ENCODE measurements at places on chromosomes 6 and 20. TPM values are rescaled to one million over a fixed set of nuclear protein-coding genes. Genes with fewer than 3 reads are reported as not detected.

- DNase-seq, result no peak
These were observed 2.0 kb upstream of the NOL7 start for GRCh38 chr6:13613029-13613594.

DNA sequence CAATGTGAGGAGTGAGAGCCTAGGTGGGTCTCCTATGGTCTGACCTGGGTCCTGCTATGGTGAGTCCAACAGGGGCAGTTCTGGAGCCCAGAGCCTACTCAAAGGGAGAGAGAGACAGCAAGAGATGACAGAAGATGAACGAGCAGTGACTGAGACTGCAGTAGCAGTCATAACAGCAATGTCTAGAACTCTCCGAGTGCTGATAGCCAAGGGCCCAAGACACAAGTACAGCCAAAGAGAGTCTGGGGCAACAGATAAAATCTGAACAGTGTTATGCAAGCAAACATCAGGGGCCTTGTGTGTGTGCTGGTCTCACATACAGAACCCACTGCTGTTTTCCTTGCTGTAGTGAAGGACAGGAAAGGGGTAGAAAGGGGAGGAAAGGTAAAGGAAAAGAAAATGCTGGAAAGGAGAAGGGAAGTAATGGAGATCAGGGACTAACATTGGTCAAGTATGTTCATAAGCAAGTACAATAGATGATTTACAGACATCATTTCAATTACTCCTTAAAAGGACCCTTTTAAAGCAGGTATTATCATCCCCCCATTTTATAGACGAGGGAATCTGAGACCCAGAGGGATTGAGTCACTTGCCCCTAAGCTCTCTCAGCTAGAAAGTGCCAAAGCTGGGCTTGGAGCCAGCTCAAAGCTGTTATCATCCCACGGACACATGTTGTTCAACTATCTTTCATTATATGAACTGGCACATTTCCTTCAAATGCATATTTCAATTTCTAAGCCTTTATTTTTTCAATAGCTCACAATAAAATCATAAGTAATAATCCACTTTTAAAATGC is 182.3 kb upstream of the RAB32 start:
- DNase-seq, result no peak

DNA sequence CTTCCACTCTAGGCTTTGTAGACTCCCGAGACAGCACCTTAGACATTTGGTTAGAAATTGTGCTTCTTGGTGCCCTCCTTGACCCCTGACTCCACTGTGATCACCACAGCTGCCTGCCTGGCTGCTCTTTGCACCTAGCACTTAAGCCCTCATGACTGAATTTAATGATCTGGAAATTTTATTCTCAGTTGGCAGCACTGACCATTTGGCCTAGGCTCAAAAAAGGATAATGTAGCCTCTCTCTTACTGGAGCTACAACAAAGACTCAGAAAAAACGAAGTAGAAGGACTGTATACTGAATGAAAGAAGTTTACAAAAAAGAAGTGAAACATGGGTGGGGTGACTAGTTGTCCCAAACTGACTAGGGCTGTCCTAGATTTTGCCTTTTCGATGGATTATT is 11.3 kb upstream of the ABRACL start:
- no peak for DNase-seq

DNA sequence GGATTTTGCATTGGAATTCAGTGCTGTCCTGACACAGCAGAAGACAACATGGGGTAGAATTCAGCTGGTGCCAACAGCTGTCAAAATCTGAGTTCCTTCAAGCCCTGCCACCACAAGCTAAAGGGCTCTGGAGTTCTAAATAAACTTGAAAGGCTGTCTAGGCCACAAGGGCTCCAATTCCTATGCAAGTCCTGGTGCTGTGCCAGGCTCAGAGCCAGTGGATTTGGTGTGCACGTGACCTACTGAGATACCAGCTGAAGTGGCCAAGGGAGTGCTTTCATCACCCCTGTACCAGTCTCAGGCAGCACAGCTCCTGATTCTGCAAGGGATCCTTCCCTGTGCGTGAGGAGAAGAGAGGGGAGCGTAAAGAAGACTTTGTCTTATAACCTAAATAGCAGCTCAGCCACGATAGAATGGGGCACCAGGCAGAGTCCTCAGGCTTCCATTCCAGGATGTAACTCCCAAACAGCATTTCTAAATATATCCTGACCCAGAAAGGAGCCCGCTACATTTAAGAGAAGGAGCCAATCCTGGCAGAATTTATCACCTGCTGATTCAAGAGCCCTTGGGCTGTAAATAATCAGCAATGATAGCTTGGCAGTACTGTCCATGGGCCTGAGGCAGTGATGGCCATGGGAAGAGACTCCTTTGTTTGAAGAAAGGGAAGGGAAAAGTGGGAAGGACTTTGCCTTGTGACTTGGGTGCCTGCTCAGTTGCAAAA is 881.2 kb upstream of the EPHA7 start:
- no peak for DNase-seq

GRCh38 chr6:158207422-158207788 is 39.3 kb downstream of the GTF2H5 start:
- no peak for DNase-seq

DNA sequence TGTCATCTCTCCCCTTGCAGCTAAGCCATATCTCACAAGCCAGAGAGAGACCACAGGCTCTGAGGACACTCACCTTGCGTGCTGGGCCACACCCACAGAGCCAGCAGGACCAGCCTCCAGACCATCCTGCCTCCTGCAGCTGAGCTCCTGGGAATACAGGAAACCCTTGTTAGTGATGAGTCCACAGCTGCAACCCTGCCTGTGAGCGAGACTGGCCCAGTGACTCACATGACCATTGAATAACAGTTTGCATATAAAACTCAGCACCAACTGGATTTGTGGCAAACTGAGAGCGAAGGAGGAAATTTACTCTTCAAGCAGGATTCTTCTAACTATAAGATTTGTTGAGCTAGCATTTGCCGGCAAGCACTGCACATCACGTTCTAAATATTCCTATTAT is 3.0 kb downstream of the THBS2 start:
- no peak for DNase-seq

DNA sequence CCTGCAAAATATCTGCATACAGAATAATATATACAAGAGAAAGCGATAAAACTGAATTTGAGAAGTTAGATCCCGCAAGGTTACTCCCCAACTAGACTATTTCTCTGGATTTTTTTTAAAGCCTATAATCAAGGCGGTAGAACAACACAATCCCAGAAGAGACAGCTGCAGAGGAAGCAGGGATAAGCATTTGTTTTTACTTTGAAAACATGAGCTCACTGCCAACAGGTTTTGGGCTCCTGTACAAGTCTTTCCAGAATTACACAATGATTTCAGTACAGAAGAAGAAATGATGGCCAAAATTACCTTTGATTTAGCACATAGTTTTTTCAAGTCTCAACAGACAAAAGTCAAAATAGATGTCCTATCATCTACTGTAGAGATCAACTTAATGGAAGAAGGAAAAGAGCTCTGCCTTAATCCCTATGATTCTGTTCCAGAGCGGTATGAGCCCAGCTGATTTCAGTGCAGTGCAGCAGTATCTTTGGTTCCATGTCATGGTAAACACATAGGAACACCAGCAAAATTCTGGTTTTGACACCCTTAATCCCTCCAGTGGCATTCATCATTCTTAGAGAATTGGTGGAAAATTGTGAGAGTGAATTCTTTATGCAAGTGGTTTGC is 304.3 kb downstream of the HDGFL1 start:
- DNase-seq, result no peak

DNA sequence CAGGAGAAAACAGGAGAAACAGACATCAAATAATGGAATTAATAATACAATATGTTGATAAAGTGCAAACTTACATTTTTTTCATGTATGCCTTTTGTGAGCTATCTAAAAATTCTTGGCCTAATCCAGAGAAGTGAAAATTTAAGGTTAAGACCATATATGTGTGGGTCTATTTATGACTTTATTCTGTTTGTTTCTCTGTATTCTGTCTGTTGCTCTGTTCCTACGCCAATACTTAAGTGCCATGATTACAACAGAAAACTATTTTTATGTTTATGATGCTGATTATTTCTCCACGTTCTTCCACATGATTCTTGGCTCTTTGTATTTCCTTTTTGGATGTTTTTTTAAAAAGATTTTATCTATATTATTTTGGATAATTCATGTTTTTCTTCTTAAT is 109.6 kb upstream of the MAP3K4 start:
- DNase-seq, result no peak

Gene THBS2
- not detected for total RNA-seq

Gene OR2B6
- total RNA-seq, result not detected

Gene RNF182
- not detected for total RNA-seq

Gene SEMG1
- total RNA-seq, result not detected
